Hindlimb muscle (tissue), 1 donor: ENCODE measurements at places on chromosomes 12 and 14.

- DNase-seq, result no peak
Observed at GRCh38 chr12:132014092-132014914, 64.6 kb downstream of the EP400 start.

DNA sequence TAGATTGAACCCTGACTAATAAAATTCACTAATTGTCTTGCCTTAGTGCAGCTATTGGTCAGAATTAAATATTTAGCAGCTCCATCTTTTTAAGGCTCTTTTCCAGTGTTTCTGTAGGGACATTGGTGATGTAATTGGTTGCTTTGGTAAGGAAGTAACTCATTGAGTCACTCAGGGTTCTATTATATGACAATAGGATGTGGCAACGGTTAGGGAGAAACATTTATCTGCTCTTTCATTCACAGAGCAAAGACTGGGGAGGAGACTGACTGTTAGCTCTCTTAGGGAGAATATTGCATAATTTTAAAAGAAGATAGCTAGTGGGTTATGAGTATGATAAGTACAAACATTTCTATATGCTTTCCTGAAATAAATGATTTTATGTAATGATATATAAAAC lies 616.5 kb downstream of the TRHDE start:
- no peak for DNase-seq

GRCh38 chr12:45339035-45339434 lies 123.1 kb downstream of the ANO6 start:
- DNase-seq, result no peak

DNA sequence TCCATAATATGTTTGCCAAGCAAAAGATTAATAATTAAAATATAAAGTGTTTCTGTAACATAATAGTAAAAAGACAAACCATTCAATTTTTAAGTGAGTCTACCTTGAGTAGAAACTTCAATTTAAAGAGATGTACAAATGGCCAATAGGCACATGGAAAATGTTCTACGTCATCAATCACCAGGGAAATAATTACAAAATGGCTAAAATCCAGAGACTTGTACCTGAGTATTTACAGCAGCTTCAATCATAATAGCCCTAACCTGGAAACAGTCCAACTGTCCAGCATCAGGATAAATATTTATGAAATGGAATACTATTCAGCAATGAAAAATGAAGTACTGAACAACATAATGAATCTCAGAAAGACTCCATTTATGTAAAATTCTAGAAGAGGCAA lies 95.5 kb upstream of the FAR2 start:
- DNase-seq, result no peak

- DNase-seq, result no peak
Observed at GRCh38 chr12:106068296-106068695, 70.5 kb downstream of the NUAK1 start.

GRCh38 chr12:121239351-121240061 lies 29.6 kb downstream of the P2RX4 start:
- no peak for DNase-seq

DNA sequence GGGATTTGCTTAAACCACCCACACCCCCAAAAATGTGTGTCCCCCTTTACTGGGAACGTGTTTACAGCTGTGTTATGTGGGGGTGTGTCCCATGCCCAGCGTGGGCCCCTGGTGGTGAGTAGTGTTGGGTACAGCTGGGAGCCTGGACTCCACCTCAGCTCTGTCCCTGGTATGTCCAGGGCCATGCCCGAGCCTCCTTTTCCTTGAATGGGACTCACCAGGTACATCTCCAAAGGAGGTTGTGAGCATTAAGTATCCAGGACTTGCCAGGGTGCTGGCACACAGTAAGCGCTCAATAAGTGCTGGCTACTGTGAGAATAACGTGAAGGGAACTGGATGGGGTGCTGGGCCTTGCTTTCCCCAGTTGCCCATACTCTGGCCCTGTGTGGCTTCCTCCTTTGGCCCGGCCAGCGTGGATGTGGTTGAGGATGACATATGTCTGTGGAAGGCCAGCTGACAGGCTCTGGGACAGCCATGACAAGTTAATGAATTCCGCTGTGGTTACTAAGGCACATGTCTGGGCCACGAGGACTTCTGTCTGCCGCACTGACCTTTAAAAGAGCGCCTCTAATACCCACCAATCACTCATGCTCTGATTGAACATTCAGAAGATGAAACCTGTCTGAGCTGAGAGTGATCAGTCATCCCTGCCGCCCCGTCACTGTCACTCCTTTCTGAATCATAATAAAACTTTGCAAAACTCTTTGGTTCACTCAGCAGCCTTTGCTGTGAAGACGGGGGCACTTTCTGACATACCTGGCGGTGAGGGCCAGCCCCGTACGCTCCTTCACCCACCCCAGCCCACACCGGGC lies 74.7 kb downstream of the DIO3 start:
- no peak for DNase-seq

DNA sequence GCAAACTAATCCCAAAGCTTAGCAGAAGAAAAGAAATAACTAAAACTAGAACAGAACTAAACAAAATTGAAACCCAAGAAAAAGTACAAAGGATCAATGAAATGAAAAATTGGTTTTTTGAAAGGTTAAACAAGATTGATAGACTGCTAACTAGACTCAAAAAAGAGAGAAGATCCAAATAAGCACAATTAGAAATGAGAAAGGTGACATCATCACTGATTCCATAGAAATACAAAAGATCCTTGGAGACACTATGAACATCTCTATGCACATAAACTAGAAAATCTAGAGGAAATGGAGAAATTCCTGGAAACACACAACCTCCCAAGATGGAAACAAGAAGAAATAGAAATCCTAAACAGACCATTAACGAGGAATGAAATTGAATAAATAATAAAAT lies 47.1 kb upstream of the SLC38A2 start:
- DNase-seq, result no peak

GRCh38 chr14:38848243-38848935 lies 254.6 kb downstream of the SEC23A start:
- no peak for DNase-seq

GRCh38 chr12:52238207-52238840 lies 5.3 kb downstream of the KRT7 start:
- no peak for DNase-seq

- peak; percentile 50 for DNase-seq
Observed at GRCh38 chr12:122097927-122098756, 19.6 kb downstream of the MLXIP start.

- DNase-seq, result no peak
Observed at GRCh38 chr14:44847526-44848309, 114.0 kb downstream of the KLHL28 start.

GRCh38 chr14:55740649-55740989 lies 160.6 kb downstream of the KTN1 start:
- DNase-seq, result no peak

DNA sequence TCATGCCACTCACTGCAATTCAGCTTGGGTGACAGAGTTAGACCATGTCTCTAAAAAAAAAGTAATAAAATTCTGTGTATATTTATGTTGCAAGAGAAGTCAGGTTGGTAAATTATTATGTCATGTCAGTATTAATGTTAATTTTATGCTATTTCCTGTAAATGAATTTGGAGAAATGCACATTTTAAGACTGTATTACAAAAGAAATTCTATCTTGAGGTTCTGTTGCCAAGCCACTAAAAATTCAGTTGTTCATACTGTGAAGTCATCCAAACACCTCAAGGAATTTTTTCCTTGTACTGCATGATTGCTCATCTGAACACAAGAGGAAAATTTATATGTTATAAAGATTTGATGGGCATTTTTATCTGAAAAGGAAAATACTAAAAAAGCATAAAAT lies 23.3 kb upstream of the HMGA2 start:
- no peak for DNase-seq

GRCh38 chr14:92513204-92513965 lies at the start of gene RIN3:
TSS of gene RIN3 (plus strand) at chr14:92513781. CDS start at chr14:92513933, 152 bp downstream.
- DNase-seq, result peak; percentile 66

- DNase-seq, result no peak
Observed at GRCh38 chr12:54350743-54351142, 13.5 kb downstream of the GPR84 start.

DNA sequence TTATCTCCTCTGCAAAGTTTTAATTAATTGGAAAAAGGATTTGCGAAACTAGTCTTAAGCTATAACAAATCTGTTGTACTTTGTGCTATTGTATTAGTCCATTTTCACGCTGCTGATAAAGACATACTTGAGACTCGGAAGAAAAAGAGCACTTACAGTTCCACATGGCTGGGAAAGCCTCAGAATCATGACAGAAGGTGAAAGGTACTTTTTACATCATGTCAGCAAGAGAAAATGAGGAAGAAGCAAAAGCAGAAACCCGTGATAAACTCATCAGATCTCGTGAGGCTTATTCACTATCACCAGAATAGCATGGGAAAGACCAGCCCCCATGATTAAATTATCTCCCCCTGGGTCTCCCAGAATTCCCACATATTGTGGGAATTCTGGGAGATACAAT lies 118.1 kb upstream of the PRKD1 start:
- DNase-seq, result no peak

GRCh38 chr12:68240079-68240478 lies 13.3 kb downstream of the IL22 start:
- no peak for DNase-seq

- DNase-seq, result no peak
Observed at GRCh38 chr14:81209167-81209836, 11.5 kb downstream of the GTF2A1 start.

- no peak for DNase-seq
Observed at GRCh38 chr14:93462479-93462878, 31.7 kb downstream of the UNC79 start.

- no peak for DNase-seq
Observed at GRCh38 chr14:90575781-90576180, 179.0 kb downstream of the CALM1 start.

- no peak for DNase-seq
Observed at GRCh38 chr14:74258764-74259035, 19.5 kb downstream of the VSX2 start.

DNA sequence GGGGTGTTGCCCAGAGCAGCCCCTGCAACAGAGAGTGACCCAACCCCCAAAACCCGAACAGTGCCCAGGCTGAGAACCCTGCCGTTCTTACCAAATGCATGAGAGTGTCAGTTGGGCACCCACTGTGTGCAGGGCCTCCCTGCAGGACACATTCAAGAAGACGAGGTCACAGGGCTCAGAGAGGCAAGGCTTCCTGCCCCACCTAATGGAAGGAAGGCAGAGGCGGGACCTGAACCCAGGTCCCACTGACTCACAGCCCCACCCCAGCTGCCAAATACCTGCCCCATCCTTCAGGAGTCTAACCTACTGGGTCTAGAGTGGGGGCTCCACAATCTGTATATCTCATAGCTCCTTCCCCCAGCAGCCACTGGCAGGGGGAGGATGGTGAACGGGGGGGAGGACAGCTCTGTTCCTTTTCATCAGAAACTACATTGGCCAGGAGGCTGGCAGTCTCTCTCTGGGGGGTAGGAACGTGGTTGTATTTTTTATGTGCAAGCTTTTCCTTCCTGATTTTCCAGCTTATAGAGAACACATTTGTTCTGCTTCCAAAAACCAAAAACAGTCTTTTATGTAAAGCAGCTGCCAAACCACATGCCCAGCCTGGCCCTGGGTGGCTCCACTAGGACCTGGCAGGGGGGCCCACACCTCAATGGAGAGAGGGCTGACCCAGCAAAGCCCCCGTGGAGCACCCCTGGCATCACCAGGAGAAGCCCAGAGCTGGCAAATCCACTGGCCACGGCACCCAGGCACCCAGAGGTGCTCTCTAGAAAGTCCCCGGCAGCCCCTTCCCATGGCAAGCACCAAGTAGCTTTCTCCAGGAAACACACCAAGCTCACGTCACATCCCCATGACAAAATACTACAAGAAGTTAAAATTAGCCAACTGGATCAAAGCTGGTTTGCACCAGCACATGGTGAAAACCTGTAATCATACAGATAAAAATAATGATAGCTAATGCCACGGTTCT lies 17.0 kb downstream of the NCOR2 start:
- DNase-seq, result no peak

DNA sequence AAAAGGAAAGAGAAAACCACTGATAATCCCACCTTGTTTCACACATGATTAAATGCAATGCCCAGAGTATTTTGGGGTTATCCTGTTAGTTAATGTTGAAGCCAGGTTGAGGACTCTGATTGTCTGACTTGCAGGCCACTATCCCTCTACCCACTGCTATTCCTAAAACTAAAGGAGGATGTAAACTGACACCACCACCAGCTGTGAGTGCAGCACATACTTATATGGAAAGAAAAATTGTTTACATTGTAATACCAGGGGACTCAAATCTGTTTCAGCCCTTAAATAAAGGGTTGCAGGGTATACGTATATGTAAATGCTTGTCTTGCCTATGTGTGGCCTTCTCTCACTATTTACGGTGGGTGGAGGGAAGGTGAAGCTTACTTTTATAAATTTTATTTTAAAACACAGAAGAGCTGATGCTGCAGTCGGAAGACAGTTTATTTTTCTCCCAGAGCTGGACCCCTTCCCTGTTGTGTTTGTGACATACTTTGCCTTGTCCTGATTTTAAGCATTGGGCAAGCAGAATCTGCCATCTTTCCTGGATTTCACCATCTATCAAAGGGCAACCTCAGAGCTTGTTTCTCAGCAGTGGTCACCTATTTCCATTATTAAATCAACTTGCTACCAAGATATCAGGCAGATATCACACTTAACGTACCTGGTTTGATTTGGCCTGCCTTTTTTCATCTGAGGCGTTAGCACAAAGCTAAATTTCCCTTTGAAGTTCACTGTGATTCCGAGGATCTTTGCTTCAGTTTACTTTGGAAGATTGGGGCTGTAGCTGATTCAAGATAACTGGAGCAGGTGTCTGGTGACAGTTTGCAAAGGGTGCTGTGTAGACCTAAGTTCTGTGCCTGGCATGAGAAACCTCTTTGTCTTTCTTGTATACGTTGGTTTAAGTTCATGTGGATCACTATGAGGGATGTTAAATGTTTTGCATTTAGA lies 25.2 kb downstream of the DAAM1 start:
- DNase-seq, result no peak

DNA sequence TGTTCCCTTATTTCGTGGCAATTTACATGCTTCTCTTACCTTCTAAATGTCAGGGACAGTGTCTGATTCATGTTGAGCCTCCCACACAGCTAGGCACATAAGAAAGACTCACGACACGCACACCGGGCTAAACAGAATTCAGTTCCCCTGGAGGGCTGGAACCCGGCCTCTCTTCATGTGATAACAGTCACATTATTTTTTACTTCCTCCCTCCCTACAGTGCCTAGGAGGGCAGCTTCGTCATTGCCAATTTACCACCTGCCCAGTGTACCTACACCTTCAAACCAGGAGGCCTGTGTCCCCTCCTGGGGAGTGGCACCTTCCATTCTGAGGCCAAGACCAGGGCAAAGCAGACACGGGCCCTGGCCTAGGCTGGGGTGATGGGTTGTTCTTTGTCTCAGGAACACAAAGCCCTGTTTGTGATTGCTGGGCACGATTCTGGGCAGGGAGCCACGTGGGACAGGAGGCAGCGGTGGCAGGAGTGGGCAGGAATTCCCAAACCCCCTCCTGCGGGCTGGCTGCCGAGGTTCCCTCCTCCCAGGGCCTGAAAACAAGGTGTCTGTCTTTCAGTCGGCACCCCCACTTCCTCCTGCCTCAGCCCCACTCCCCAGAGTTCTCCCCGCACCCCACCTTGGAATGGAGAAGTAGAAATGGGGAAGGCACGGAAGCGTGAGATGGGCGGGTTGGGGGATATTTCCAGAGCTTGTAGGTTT lies 6.8 kb upstream of the RASAL1 start:
- no peak for DNase-seq

GRCh38 chr14:33271216-33271615 lies 332.5 kb downstream of the NPAS3 start:
- DNase-seq, result no peak

GRCh38 chr14:49893309-49894213 lies 679 bp downstream of the ARF6 start:
- peak; percentile 68 for DNase-seq

- no peak for DNase-seq
Observed at GRCh38 chr12:18261273-18261672, at the start of gene PIK3C2G. TSS of gene PIK3C2G (plus strand) at chr12:18261518. CDS start at chr12:18282082, 20,564 bp downstream.

GRCh38 chr14:101927859-101928258 lies 36.5 kb upstream of the DYNC1H1 start:
- peak; percentile 89 for DNase-seq

GRCh38 chr12:92648242-92649031 lies 54.4 kb upstream of the PLEKHG7 start:
- DNase-seq, result no peak
